Caco-2 (cell line): ENCODE measurements at places on chromosomes 7 and 10. TPM values are rescaled to one million over a fixed set of nuclear protein-coding genes. Genes with fewer than 3 reads are reported as not detected.

- DNase-seq, result no peak
These were observed 16.1 kb upstream of the PTTG1IP2 start for GRCh38 chr7:90453259-90453891.

DNA sequence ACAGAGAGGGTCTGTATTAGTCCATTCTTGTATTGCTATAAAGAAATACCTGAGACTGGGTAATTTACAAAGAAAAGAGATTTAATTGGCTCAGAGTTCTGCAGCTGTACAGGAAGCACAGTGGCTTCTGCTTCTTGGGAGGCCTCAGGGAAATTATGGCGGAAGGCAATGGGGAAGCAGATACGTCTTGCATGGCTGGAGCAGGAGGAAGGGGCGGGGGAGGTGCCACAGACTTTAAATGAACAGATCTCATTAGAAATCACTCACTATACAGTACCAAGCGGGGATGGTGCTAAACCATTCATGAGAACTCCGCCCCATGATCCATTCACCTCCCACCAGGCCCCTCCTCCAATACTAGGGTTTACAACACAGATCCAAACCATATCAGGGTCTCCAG lies 3.7 kb upstream of the CALU start:
- no peak for DNase-seq

DNA sequence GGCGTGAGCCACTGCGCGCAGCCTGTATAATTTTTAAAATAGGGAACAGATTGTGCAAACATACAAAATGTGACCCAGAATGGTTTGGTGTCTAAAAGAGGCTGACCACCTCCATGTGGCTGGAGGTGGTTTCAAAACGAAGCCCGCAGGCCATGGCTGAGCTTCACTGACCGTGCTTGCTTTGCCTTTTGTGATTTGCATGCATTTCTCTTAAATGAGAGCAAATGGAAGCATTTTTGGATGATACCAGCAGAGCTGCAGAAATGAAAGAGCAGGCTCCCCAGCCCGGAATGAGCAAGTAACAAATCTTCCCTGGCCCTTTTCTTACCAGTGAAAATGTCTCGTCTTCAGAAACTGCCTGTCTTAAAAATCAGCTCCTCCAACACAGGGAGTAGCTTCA lies 239.9 kb downstream of the CAMK1D start:
- DNase-seq, result no peak

DNA sequence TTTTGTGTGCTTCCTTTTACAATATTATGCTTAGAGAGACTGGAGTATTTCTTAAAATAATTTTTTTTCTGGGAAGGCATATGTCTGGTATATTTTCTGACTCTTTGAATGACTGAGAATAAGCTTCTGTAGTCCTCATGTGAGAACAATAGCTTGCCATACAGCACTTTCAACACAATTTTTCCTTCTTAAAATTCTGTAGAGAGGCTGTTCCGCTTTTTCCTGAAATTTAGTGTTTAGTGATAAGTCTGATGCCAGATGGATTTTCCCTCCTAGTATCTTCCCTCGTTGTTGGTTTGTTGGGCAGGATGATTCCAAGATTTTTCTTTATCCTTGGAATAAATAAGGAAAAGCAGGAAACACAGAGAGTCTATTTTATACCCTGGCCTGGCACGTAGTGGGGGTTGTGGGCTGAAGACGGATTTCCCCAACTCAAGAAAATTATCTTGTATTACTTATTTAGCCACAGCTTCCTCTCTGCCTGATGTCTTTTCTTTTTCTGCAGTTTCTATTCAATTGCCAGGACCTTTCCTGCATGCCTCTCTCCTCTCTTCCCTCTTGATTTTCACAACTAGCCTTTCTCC lies 111.2 kb downstream of the AOAH start:
- no peak for DNase-seq

GRCh38 chr10:23158370-23158769 lies 33.7 kb upstream of the PTF1A start:
- DNase-seq, result peak; percentile 61

GJD4 gene
- 0.18 TPM in 1 of 2 replicates, not detected in the other for total RNA-seq

- DNase-seq, result peak; percentile 57
These were observed 473.8 kb downstream of the KCNMA1 start for GRCh38 chr10:77163670-77164348.

SPDYE18 gene
- 0.35 and 0.66 TPM in 2 replicates for total RNA-seq

DNA sequence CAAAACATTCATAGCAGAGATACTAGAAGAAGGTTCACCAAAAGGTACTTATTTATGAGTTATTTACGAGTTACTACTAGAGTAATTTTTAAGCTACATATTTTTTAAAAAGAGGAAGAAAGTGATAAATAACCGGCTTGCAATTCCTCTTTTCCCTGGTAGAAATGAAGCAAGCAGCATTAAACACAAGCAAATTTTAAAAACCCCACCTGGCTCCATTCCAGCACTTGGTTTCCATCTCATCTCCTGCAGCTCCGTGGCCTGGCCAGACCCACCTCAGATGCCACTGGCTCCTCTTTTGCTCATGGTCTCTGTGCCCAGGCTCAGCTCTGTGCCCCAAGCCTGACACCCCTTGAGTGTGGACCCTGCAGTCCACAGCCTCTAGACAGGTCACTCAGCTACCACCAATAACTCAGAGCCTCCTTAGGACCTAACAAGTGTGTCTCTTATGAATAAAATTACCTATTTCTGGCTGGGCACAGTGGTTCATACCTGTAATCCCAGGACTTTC lies 479.5 kb downstream of the TNS3 start:
- DNase-seq, result no peak

CLDN4 gene
- 249 TPM in 2 replicates for total RNA-seq

GRCh38 chr7:108869070-108869469 lies 299.4 kb downstream of the DNAJB9 start:
- DNase-seq, result no peak

DNA sequence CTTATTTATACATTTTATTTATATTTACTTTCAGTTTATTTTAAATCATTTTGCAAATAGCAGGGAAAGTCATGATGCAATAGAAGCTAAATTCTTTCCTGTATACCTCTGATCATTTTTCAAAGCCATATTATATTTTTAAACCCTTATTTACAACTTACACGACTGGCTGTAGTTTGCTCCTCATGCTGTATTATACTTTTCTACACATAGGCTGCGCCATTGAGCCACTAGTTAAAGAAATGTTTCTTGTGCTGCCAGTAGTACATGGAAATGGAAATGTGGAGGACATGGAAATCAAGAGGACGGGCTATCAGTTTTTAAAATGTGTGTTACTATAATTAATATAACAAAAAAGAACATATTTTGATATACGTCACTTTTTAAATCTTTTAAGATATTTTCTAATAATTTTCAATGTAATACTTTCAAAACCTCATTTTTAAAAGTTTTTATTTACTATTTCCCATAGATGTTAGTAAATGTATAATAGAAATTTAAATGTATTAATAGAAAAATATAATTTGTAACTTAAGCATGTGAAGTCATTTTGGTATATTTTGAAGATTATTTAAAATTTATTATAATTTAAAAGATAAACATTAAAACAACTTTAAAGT lies 118.5 kb downstream of the VTI1A start:
- DNase-seq, result peak; percentile 79

MLLT10 gene
- 84.3 and 85.3 TPM in 2 replicates for total RNA-seq

- DNase-seq, result no peak
These were observed at the start of gene TMEM26 for GRCh38 chr10:61452655-61453641. TSS of gene TMEM26 (minus strand) at chr10:61453381. CDS start at chr10:61453081, 300 bp downstream.

- no peak for DNase-seq
These were observed 13.7 kb downstream of the CLCN1 start for GRCh38 chr7:143329471-143330170.

DNA sequence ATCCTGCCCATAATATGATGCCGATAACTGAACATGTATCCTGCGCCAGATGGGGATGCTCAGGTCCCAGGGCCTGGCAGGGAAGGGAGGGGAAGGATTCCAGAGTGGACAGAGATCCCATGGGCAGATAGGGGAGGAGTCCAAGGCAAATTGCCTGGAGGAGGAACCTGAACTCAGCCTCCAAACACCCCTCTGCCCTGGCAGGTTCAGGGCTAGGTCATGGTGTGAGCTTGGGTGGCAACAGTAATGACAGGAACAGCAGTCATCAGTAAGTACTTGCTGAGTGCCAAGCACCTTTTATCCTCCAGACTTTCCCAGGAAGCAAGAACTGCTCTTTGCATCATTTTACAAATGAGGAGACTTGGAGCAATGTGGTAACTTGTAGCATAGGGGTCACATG lies 3.8 kb upstream of the PALD1 start:
- no peak for DNase-seq

- DNase-seq, result no peak
These were observed 5.5 kb upstream of the VGF start for GRCh38 chr7:101170617-101171441.

DNA sequence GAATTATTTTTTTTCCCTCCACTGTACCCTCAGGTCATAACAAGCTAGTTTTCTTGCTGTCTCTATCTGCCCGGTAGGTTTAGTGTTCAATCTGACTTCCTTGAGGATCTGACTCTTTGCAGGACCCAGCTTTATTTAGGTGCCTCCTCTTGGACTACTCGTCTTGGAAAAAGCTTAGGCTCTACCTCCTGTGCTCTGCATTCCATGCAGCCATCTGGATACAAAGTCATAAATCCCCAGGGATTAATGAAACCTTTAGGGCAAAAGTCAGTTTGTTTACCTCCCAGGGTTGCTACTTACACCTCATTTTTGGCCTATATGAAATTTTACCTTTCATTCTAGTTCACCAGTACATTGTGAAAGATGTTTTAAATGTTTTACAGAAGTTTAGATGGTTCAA lies 8.0 kb downstream of the STAG3 start:
- no peak for DNase-seq

GRCh38 chr10:118027397-118027796 lies 19.3 kb downstream of the RAB11FIP2 start:
- DNase-seq, result no peak

DNA sequence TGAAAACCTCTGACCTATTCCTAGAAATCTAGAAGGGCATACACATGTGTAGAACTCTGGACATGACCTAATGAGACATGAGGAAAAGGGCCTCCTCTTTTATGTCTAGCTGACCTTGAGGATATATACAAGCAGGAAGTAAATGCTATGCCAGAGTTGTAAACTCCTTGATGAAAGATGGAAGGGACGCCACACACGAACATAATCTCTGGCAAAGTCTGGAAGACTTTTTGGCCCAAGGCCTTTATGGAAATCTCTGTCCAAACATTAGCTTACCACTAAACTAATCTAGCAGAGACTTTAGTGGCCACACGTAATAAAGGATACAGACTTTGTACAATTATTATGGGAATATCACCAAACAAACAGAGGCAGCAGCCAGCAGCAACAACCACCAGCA lies 138.1 kb upstream of the THSD7A start:
- no peak for DNase-seq

DNA sequence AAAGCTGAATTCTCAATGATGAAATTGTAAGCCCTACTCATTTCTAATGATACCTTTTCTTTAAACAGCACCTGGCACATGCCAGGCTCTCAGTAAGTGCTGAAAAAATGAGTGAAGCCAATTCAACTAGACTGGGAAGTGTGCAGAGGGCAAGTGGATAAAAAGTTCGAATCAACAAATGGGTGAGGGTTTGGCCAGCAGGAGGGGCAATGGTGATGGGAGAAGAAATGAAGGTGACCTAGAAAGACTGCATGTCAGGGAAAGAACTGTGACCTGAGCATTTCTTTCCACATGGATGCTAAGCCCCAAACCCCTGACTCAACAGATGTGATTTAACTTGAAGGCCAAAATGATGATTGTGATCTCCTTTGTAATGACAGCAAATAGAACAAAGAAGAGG lies 54.6 kb downstream of the DKK1 start:
- no peak for DNase-seq

DNA sequence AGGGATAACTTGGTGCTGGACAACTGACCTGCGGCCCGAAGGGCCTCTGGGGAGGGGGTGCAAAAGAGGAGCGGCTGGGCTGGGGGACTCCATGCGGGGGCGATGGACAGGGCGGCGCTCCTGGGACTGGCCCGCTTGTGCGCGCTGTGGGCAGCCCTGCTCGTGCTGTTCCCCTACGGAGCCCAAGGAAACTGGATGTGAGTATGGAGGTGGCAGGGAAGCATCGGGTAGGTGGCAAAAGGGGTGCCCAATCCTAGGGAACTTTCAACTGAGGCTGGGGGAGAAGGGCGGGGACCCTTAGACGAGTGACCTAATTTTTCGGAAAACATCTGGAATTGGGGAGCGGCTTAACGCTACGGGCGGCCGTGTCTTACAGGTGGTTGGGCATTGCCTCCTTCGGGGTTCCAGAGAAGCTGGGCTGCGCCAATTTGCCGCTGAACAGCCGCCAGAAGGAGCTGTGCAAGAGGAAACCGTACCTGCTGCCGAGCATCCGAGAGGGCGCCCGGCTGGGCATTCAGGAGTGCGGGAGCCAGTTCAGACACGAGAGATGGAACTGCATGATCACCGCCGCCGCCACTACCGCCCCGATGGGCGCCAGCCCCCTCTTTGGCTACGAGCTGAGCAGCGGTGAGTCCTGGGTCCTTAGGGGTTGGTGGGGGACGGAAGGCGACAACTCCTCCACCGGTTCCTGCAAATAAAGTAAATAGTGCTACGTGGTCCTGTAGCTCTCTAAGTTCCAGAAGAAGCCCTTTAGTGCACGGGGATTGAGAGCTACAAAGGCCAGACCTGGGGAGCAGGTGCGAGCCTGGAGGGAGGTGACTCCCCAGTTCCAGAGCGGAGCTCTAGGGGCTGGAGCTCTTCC lies 622 bp downstream of the WNT16 start:
- DNase-seq, result peak; percentile 16

DNA sequence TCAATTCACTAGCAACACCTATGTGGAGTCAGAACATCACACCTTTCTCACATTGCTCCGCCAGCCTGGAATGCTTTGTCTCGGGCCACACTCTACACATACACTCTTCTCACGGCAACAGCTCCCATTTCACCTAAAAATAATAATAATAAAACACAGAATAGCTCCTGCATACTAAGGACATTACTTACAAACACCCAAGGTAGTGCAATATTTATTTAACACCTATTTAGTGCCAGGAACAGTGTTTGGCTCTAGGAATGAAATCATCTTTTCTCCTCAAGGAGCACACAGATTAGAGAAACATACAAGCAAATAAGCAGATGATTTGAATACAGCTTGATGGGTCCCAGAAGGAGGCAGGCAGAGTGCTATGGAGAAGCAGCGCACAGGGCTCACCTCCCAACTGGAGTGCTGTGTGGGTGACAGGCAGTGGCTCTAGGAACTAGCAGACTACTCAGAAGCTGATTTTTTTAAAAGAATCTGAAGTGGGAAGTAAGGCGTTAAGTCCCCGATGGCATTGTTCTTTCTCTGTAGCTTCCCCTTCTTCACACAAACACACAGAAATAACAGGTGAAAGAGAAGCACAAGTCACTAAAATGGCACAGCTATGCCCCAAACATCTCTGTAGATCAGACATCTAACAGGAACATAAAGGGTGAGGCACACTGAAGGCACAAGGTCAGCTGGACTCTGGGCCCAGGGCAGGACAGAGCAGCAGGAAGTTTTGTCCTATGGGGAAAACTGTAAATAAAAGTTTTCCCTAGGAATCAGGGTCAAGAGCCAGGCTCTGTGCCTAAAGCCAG lies 16.7 kb downstream of the USP6NL start:
- DNase-seq, result no peak

- DNase-seq, result peak; percentile 89
These were observed 4.6 kb downstream of the BMI1 start for GRCh38 chr10:22325272-22326144.

FLNC gene
- total RNA-seq, result 108 and 128 TPM in 2 replicates

GRCh38 chr10:21604651-21605050 lies 70.6 kb downstream of the MLLT10 start:
- no peak for DNase-seq
